ENCODE measurements at places on chromosomes 3 and 15. TPM values are rescaled to one million over a fixed set of nuclear protein-coding genes. Genes with fewer than 3 reads are reported as not detected.

DNA sequence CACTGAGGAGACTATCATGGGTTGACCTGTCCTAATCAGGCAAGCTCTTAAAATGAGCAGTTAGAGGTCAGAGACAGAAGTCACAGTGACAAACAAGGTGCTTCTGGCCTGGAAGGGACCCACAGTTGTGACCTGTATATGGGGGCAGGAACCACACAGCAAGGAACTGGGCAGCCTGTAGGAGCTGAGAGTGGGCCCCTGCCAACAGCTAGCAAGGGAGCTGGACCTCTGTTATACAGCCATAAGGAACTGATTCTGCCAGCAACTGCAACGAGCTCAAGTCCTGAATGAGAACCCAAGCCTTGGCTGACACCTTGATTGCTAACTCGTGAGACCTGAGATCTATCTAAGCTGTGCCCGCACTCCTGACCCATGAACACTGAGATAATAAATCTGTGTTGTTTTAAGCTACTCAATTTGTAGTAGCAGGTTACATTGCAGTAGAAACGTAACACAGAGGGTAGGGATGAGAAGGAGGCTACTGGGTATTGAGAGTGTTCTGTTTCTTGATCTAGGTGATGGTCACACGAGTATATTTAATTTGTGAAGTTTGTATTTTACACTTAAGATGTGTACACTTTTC, 44.5 kb upstream of the MAGI1 start:
- no peaks in the 10 kb centered on the region for H3K27me3 ChIP-seq
- no peak overlapping the region for H3K27ac ChIP-seq
- H3K36me3 ChIP-seq = no peaks in the 10 kb centered on the region
- no peak overlapping the region for H3K4me3 ChIP-seq
- no peak for DNase-seq

- H3K27ac ChIP-seq = no peak overlapping the region
- H3K27me3 ChIP-seq = no peaks in the 10 kb centered on the region
- H3K36me3 ChIP-seq = no peaks in the 10 kb centered on the region
- no peak for DNase-seq
Measured at GRCh38 chr3:126935756-126936509, 47.0 kb upstream of the PLXNA1 start.

Gene DAZL
- total RNA-seq = not detected

Gene GOLGA8T
- total RNA-seq = not detected

DNA sequence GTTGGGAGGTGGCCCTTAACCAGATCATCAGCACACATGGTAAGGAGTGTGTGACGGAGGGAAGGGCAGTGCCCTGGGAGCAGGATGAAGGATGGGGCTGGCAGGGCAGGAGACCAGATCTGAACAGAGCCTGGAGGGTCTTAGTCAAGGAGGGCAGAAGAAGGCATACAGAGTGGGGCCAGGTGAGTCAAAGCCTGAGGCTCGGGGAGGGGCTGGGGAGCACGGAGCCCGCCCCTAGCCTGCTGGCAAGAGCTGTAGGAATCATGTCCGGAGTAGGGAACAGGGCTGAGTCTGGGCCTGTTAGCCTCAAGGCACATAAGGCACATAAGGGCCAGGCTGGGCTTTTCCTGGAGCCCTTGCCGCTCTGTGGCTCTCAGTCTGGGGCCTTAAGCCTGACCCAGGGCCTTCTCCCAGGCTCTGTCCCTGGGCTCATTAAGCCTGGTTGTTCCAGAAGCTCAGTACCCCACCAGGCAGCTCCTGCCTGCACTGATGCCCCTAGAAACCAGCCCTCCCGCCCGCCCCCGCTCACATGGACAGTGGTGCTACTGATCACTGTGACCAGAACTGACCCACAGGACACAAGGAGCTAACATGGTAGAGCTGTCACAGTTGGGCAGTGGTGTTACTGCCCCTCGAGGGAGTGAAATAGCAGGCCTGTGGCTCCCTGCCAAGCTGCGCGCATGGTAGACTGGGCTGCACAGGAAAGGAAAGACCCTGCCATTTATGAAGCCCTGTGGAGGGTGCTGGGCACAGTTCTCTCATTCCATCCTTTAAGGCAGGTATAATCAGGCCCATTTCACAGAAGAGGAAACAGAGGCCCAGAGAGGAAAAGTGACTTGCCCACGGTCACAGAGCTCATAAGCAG, 14.6 kb downstream of the ISG20 start:
- H3K27me3 ChIP-seq = no peaks in the 10 kb centered on the region
- DNase-seq = no peak
- peaks cover 27% of the 10 kb centered on the region for H3K36me3 ChIP-seq
- peaks cover 26% of the 10 kb centered on the region for H3K4me1 ChIP-seq
- no peak overlapping the region for H3K4me3 ChIP-seq

GRCh38 chr3:174955513-174956016, 96.4 kb downstream of the NAALADL2 start:
- H3K27ac ChIP-seq = peak overlapping the region; percentile 89
- no peak for DNase-seq
- no peak overlapping the region for H3K4me3 ChIP-seq

DNA sequence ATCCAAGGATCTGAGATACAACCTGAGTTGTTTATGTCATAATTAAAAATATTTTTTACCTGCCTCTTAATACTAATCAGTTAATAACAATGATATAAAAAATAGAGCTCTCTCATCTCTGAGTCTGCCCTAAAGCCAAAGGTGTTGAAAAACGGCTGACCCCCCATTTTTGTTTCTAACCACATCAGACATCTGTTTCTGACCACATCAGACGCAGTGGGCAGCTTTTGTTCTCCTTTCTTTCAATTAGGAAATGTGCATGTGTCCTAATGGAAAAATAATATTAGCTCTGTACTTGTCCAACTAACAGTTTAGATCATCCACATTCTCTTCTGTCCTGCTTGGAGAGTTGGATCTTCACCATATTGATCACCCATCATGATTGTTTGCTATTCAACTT, 144.6 kb downstream of the SHOX2 start:
- H3K27me3 ChIP-seq = no peaks in the 10 kb centered on the region
- no peaks in the 10 kb centered on the region for H3K4me1 ChIP-seq
- H3K27ac ChIP-seq = no peak overlapping the region
- no peak for DNase-seq

DNA sequence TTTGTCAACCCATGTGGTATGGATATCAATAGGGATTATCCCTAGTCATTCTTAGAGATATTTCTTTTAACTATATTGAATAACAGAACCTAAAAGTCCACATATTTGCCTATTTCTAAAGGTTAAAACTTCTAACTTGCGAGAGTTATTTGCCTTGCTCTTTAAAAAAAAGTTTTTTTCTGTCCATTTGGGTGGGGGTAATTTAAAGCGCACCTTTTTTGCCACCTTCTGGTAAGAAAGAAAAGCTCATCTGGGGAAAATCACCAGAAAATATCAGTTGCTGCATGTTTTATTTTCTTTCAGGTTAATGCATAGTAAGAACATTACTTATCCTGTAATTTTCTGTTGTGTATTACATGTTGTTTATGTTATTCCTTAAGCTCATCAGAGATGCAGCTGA, 242.0 kb upstream of the GOLGA6L4 start:
- DNase-seq = no peak
- H3K27me3 ChIP-seq = no peaks in the 10 kb centered on the region
- H3K4me1 ChIP-seq = no peaks in the 10 kb centered on the region
- no peak overlapping the region for H3K27ac ChIP-seq
- H3K4me3 ChIP-seq = no peak overlapping the region

Measured in Calu3 (cell line).